ENCODE measurements at places on chromosomes 1 and 21.

DNA sequence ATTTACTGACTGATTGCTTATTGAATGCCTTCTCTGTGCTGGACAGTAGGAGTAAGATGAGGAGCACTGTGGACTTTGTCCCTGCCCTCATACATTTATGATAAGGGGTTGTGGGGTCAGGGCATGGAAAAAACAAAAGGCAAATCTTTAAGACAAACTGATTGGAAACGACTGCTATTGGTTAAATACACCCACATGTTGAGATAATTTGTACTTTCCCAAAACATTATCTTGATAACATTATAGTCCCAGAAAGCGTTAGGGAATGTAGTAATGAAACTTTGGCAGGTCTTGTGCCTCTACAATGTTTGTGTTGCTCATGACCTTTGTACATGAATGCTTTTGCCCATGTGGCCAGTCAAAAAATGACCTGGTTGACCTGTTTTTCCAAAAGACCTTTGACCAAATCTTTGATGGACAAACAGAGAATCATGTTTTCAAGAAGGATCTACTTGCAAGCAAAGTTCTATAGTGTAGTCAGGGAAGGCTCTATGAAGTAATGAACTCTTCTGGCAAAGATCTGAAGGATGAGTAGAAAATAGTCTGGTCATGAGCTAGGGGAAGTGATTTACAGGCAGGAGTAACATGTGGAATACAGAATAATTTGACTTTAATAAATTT lies 50.9 kb downstream of the LEPR start:
- no peak for DNase-seq

- DNase-seq, result no peak
Measured at GRCh38 chr1:56426587-56427381, 152.6 kb downstream of the PLPP3 start.

DNA sequence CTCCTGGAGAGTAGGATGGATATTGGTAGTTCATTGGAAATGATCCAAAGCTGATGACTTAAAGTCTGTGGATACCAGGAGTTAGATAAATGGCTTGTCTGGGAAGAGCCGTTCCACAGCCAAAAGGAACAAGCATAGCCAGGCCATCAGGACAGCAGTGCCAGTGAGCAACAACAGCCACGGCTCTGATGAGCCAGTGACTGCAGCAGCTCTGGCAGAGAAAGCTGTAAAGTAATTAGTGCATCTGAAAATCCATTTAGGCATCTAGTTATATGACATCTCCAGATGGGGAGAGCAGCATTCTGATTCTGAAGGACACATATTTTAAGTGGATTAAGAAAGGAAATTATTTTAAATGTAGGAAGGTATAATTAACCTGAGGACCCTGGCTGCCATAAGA lies 256.2 kb upstream of the PLXNA2 start:
- DNase-seq, result no peak

GRCh38 chr1:229756666-229757065 lies 130.6 kb downstream of the URB2 start:
- DNase-seq, result peak; percentile 36

Measured in fibroblast of lung (primary cell).